ENCODE measurements at places on chromosomes 6 and 20.
A peak's percentile ranks its signal among the peaks of the same experiment; 100 is the strongest.

DNA sequence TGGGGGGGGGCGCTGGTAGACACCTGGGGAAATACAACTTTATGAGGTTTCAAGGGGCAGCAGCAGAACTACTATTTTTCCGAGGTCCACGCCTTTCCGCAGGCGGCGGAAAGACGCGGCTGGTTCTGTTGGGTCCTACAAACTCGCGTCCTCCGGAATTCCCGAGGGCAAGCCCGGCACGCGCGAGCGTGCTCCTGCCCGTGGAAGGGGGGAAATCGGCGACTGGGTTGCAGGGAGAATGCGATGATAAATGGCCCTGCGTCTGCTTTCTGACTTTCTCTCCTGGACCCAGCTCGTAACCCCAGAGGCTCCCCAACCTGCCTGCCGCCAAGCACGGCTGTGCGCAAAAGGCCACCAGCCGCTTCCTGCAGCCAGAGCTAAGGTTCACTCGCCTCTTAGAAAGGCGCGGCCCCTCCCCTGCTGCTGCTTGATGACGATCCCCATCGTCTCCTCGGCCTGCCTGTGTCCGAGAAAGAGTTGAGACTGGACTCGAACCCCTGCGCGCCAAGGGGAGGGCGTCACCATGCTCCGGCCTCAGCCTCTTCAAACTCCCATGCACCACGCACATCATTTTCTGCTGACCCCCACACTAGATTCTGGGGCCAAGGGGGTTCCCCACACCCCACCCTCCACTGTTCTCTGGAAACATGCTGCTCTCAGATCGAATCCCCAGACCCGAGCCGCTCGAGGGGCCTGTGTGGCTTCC is 6.7 kb downstream of the FOXA2 start:
- DNase-seq: no peak

DNA sequence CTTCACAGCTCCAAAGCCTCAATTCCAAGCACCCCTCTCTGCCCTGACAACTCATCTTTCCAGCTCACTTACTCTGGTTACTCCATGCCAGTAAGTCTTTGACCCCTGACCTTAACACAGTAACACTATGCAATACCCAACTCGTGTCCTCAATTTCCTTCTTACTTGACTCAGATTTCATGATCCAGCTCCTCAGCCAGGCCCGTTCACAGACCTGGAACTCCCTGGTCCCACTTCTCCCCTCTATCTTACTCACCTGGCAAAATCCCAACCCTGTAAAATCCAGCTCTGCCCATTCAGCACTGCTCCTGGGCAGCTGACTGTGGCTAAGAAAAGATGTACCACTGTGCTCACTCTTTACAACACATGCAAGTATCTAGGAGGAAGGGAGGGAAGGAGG is 7.9 kb downstream of the GNL1 start:
- no peak for DNase-seq

DNA sequence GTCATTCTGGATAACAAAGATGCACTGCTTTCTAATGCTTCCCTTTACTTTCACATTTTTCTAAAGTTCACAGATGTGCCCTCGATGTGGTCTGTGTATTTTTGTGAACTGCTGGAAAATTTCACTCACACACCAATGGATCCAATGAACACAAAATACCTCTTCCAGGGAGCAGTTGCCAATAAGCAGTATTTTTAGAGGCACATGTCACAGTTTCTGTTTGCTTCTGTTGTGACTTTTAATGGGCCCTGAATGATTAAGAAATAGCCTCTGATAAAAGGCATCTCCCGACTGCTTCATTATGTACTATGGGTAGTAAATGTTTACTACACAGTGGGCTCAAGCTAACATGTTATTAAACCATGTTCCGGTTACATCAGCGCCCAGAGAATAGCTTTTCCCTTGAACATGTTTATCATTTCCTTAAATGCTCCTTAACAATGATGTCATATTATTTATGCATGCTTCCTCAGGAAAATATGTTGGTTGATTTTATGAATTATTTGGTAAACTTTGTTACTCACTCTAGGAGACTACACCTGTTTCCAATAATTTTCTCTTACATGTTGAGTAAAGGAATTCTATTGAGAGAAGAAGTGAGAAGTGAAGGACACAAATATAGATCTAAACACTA is 188.0 kb downstream of the KCNQ5 start:
- DNase-seq: no peak

DNA sequence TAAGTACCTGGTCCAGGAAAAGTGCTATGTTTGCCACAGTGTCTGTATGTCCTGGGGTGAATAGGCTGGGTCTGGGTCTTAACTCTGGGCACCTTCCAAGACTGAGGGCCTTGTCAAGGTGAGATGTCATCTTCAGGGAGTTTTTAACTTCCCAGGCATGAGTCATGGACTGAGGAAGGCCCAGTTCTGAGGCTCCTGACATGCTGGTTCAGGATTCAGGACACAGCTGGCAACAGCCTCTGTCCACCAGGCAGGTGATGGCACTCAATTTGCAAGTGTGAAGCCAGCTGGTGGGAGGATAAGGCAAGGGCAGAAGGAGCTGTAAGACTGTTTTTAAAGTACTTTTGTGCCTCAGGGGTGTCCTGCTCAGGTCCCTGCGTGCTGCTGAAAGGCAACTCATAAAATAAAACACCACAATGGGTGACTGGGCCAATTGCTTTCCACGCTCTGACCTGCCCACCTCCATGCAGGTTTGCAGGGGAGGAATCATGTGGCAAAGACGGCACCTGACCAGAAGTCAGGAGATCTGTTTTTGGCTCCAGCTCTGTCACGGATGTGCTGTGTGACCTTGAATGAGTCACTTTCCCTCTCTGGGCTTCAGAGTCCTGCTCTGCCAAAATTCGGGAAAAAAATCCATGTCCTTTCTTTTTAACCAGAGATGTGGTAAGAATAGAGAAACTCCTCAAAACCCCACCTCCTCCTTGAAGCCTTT is 4.9 kb upstream of the PACSIN1 start:
- no peak for DNase-seq

DNA sequence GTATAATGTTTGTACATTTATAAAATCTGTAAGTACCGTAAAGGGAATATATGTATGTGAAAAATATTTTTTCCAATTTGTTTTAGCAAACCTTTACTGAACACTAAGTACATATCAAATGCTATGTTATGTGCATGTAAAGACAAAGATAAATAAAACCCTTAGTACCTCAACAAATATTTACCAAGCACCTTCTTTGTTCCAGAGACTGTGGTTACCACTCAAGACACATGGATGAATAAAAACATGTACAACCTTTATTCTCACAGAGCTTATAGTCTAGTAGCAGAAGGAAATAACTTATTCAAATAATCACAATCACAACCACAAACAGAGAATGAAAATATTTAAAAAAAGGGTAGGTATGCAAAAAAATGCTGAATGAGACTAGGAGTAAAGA is 17.5 kb downstream of the TMX4 start:
- DNase-seq: no peak

GRCh38 chr6:145028144-145028818 is 707.0 kb downstream of the EPM2A start:
- DNase-seq: no peak

DNA sequence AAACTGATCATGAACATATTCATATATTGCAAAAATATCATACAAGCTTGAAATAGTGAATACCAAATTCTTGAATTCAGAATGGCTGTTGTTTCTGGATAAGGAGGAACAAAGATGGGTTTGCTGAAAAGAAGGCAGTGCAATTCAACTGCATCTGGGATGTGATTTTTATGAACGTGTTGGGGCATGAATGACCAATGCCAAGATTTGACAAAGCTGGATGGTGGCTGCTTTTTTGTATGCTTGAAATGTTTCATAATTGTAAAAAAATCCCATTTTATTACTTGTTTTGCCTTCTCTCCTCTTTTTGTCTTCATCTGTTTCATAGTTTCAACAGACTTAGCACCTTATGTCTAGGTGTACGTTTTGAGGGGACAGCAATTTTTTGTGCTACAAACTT is 36.8 kb upstream of the BCAS1 start:
- DNase-seq: no peak

DNA sequence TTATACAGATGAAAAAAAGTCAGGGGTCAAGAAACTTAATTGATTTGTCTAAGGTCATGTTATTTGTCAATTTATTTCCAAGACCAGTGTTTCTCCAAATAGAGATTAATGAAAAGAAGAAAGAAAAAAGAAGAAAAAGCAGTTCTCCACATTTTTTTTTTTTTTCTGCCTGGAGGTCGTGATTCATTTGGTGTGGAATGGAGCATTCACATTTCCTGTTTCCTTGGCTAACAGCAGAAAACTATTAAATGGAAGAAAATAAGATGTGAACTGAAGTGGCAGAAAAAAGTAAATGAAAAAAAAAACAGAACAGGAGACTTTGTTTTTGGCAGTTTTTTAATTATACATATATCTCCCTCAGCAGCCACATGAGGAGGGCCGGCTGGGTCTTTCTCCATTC is 470.8 kb upstream of the ZNF337 start:
- DNase-seq: no peak

- no peak for DNase-seq
Measured at GRCh38 chr6:148974351-148974750, 227.5 kb downstream of the UST start.

- no peak for DNase-seq
Measured at GRCh38 chr6:64146876-64147275, 511.3 kb downstream of the PHF3 start.

- no peak for DNase-seq
Measured at GRCh38 chr6:54473328-54473727, 165.1 kb downstream of the TINAG start.

GRCh38 chr20:39524371-39524911 is 562.3 kb downstream of the DHX35 start:
- DNase-seq: no peak

DNA sequence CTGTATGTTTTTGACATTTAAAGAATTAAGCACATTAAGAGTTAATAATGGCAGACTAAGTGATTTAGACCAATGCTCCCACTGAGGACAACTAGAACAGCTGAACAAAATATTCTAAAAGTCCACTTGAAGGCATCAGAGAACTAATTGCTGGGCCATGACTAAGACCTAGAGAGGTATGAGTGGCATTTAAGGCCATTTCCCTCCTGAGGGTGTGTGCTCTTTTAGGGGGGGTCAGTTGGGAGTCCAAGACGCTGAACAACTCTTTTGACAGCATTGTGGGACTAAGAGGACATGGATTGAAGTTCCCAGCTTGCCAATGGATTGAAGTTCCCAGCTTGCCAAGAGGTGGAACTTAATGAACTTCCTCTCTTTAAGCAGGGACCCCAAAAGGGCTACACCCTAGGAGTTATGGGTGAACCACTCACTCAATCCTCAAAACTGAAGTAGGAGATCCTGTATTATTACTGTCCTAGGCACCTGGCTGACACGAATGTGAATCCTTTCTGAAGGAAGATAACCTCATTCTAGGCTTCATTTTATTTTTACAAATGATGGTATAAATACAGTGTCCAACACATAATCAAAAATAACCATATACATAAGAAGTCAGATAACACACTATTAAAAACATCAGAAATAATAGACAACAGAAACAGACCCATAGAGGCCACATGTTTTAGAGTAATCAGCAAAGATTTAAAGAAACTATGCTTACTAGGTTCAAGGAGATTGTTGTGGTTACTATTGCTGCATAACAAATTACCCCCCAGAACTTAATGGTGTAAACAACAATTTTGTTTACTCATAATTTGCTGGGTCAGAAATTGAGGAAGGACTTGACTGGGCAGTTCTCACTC is 175.1 kb downstream of the VEGFA start:
- no peak for DNase-seq

- DNase-seq: no peak
Measured at GRCh38 chr6:74519163-74519562, 686.7 kb downstream of the COL12A1 start.

- DNase-seq: no peak
Measured at GRCh38 chr20:37335642-37336368, 10.1 kb upstream of the SRC start.

- DNase-seq: no peak
Measured at GRCh38 chr20:43389211-43389610, 68.5 kb upstream of the SRSF6 start.

DNA sequence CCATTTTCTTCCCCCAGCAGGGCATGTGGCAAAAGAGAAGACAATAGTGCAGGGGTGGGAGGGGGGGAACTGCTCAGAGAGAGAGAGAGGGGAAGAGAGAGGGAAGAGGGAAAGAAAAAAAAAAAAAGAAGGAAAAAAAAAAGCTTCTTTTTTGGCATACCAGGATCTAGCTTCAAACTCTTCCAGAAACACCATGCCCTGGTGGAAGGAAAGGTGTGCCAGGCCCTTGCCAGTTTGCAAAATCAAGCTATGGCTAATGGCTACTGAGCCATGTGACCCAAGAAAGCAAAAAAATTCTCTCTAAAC is 326 bp downstream of the ZMYND8 start:
- DNase-seq: no peak

GRCh38 chr20:42795111-42795695 is 394.5 kb downstream of the PTPRT start:
- peak; percentile 96 for DNase-seq

- no peak for DNase-seq
Measured at GRCh38 chr6:41275489-41275888, 11.0 kb downstream of the TREM1 start.

DNA sequence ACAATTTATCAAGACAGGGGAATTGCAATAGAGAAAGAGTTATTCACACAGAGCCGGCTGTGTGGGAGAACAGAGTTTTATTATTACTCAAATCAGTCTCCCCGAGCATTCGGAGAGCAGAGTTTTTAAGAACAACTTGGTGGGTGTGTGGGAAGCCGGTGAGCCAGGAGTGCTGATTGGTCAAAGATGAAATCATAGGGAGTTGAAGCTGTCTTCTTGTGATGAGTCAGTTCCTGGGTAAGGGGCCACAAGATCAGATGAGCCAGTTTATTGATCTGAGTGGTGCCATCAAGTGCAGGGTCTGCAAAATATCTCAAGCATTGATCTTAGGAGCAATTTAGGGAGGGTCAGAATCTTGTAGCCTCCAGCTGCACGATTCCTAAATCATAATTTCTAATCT is 50.0 kb upstream of the ECI2 start:
- no peak for DNase-seq

GRCh38 chr6:158143700-158144099 is 24.4 kb downstream of the SERAC1 start:
- DNase-seq: no peak

DNA sequence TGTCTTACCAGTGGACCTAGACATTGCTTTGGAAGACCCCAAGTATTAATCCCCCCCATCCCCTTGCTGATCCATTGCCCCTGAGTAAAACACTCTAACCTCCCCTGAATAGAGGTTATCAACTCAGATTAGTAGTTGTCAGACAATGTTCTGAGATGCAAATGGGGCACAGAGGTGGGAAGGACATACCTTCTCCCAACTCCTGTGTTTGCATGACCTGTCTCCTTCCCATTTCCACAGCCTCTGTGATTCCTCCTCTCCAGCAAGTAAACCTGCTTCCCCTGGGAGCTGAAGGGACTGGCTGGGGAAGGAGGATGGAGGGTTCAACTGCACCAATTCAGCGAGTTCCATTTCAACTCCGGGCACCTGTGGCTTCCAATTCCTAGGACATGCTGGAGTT is 199.8 kb upstream of the SASH1 start:
- DNase-seq: no peak

GRCh38 chr6:100665041-100665380 is 200.3 kb upstream of the SIM1 start:
- no peak for DNase-seq

- no peak for DNase-seq
Measured at GRCh38 chr6:148530394-148530953, 187.8 kb downstream of the SASH1 start.

All from NCI-H1105 (cell line).